CD4-positive, alpha-beta T cell (primary cell): ENCODE measurements at places on chromosomes 16 and 17. TPM values are rescaled to one million over a fixed set of nuclear protein-coding genes. Genes with fewer than 3 reads are reported as not detected.

- H3K27me3 ChIP-seq, result no peaks in the 10 kb centered on the region
- no peak overlapping the region for H3K4me3 ChIP-seq
- no peak for DNase-seq
- H3K27ac ChIP-seq, result no peak overlapping the region
- H3K36me3 ChIP-seq, result no peaks in the 10 kb centered on the region
These were observed 243.3 kb downstream of the MSI2 start for GRCh38 chr17:57499648-57500049.

Gene TEPSIN
- 74.4 TPM for total RNA-seq

- H3K4me3 ChIP-seq, result no peak overlapping the region
- peaks cover 19% of the 10 kb centered on the region for H3K4me1 ChIP-seq
- no peaks in the 10 kb centered on the region for H3K36me3 ChIP-seq
- DNase-seq, result no peak
- H3K27ac ChIP-seq, result no peak overlapping the region
These were observed 7.8 kb downstream of the BAHCC1 start for GRCh38 chr17:81402981-81403467.

DNA sequence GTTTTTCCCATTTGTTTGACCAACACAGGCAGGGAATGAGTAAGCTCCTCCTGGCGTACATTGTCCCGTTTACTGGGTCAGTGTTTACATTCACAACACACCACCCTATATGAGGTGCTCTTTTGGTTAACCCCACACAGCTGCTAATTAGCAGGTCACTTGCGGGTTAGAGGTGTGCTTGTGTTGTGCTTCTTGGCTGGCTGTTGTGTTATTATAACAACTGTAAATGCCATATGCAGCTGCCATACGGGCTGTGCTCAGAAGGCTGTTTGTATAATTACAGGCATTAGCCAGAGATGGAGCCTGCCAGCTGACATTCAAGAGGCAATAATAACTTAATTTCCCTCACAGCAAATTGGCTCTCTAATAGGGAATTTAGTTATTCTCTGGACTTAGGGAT lies 205.1 kb upstream of the ELAC2 start:
- peaks cover 3% of the 10 kb centered on the region for H3K27me3 ChIP-seq
- no peaks in the 10 kb centered on the region for H3K4me1 ChIP-seq
- no peak for DNase-seq
- H3K36me3 ChIP-seq, result no peaks in the 10 kb centered on the region

GRCh38 chr16:12311309-12311708 lies 334.8 kb downstream of the SNX29 start:
- no peaks in the 10 kb centered on the region for H3K4me1 ChIP-seq
- H3K4me3 ChIP-seq, result no peak overlapping the region
- no peak for DNase-seq
- H3K27me3 ChIP-seq, result no peaks in the 10 kb centered on the region
- no peaks in the 10 kb centered on the region for H3K36me3 ChIP-seq

- H3K4me1 ChIP-seq, result no peaks in the 10 kb centered on the region
- no peaks in the 10 kb centered on the region for H3K27me3 ChIP-seq
- no peak for DNase-seq
- H3K36me3 ChIP-seq, result no peaks in the 10 kb centered on the region
These were observed 11.6 kb upstream of the MFAP4 start for GRCh38 chr17:19398301-19399181.
